ENCODE measurements at places on chromosomes 3 and 15. TPM values are rescaled to one million over a fixed set of nuclear protein-coding genes. Genes with fewer than 3 reads are reported as not detected.

- no peak for ATAC-seq
Observed at GRCh38 chr3:8653800-8654408, 9.3 kb upstream of the SSUH2 start.

ERICH6 gene
- total RNA-seq: 0.21 TPM

DNA sequence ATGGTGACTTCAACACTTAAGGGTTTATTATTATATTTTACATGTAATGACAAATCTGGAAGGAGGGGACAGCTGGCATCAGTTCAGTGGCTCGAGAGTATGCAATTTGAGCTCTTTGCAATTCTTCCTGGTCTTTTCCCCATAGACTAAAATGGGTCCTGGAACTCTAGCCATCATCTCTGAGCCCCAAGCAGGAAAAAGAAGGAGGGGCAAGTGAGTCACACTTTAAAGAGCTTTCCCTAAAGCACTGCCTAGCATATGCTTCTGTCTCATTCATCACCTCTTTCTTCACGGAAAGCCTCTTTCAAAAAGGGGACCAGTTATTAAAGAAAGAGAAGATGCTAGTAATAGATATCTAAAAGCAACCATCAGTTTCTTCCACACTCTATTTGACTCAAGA, 466.3 kb downstream of the ZIC1 start:
- ATAC-seq: no peak

GRCh38 chr15:60396100-60396499, 1.7 kb downstream of the ANXA2 start:
- ATAC-seq: no peak

ARMC8 gene
- total RNA-seq: 30.0 TPM

GPX1 gene
- 221 TPM for total RNA-seq

DNA sequence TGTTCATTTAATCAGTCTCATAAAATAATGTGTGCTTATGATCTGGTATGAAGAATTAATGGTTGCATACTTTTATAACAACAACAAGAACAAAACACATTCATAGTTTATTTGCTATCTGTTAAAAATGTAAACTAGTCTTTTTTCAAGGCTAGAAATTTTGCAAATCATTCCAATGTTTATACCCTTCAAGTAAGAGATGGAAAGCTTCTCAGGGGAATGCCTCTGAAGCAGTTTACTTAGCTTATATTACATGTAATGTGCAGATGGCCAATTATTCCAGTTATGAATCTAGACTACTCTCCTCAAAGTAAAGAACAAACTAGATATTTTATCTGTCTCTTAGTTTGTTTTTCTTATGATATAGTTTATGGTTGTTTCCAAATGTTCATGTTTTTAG, 575.4 kb downstream of the NAALADL2 start:
- no peak for ATAC-seq

DNA sequence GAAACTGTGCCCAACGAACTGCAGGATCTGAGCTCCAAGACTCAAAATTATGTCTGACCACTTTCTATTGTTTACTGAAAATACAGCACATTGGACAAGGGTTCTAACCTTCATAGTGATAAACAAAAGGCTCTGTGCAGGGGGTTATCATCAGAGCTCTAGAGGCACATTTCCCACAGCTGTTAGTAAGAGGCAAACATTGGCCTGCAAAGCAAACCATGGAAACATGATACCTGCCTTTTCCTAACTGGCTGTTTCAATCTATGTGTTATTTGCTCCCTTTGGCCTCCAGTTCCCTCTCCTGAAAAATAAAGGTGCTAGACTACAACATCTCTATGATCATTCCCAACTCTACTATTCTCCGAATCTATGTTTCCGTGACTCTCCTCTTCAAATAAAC, 159.7 kb upstream of the ARHGEF26 start:
- ATAC-seq: no peak

DNA sequence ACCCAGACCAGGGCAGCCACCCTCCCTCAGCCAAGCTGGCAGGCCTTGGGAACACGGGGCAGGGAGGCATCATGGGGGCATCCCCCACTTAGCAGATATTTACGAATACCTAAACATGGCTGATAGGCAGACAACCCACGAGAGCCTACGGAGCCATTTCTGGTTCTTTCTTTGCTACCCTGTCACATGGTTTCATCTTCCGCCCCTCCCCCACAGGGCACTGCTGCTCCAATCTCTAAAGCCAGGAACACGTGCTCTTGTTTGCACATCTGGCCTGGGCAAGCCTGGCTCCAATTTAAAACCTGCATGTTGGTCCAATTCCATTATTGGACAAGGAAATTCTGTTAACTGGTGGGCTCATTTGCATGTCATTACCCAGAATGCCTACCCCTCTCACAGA, 447.4 kb upstream of the NR2F2 start:
- ATAC-seq: no peak

DNA sequence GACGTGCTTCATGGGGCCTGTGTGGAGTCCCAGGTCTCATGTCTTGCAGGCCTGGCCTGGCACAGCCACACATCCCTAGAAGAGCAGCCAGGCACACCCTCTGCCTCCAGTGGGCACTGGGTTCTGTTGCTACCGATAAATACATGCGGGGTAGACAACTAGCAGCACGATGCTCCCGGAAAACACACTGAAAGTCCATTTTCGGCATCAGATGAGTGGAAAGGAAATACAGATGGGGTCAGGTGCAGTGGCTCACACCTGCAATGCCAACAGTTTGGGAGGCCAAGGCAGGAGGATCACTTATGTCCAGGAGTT, 165.1 kb downstream of the NSMCE3 start:
- no peak for ATAC-seq

LDHAL6B gene
- not detected for total RNA-seq

ATP2C1 gene
- 63.3 TPM for total RNA-seq

DNA sequence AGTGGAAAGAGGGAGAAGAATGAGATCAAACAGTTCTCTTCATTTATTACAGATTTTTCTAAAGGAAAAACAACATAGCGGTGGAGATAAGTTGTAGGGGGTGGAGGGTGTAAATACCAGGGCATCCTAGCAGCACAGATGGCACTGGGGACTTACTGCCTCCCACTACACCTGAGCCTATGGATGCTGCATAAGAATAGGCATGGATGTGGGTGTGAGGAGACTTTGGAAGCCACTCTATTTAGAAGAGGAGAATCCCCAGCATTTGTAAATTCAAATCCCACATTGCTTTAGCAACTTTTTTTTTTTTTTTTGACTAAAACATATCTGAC, 27.4 kb upstream of the IL1RAP start:
- no peak for ATAC-seq

HACD2 gene
- total RNA-seq: 31.3 TPM

GRCh38 chr3:49352890-49353421, 5.2 kb downstream of the GPX1 start:
- no peak for ATAC-seq

- peak; percentile 69 for ATAC-seq
Observed at GRCh38 chr15:60787837-60788691, 309.1 kb upstream of the ICE2 start.

GRCh38 chr3:188053036-188053340, 101.0 kb upstream of the LPP start:
- ATAC-seq: no peak

- no peak for ATAC-seq
Observed at GRCh38 chr3:176351408-176351807, 845.9 kb downstream of the TBL1XR1 start.

GRCh38 chr3:52534281-52535183, 875 bp upstream of the NT5DC2 start:
- no peak for ATAC-seq

C3orf62 gene
- 9.4 TPM for total RNA-seq

- ATAC-seq: no peak
Observed at GRCh38 chr3:67686069-67686468, 31.7 kb upstream of the SUCLG2 start.

STX19 gene
- not detected for total RNA-seq

GRCh38 chr3:55205990-55206389, 278.1 kb upstream of the LRTM1 start:
- ATAC-seq: no peak

PLA2G4B gene
- 8.3 TPM for total RNA-seq

C3orf20 gene
- 0.45 TPM for total RNA-seq

GADL1 gene
- not detected for total RNA-seq

- no peak for ATAC-seq
Observed at GRCh38 chr3:188888321-188889053, 283.3 kb upstream of the TPRG1 start.

ECE2 gene
- not detected for total RNA-seq

TMC3 gene
- not detected for total RNA-seq

ATP6V1A gene
- total RNA-seq: 27.0 TPM

- no peak for ATAC-seq
Observed at GRCh38 chr15:91552555-91552954, 301.0 kb upstream of the SLCO3A1 start.

SLC28A2 gene
- not detected for total RNA-seq

CD276 gene
- 0.95 TPM for total RNA-seq

Data from activated T-helper 17 cell treated with anti-CD3 and anti-CD28 coated beads, Interleukin-2, amount 50 U/mL, for 72 hours (primary cell).